Thyroid gland (tissue), 4 donors: ENCODE measurements at places on chromosomes 2 and 18. TPM values are rescaled to one million over a fixed set of nuclear protein-coding genes. Genes with fewer than 3 reads are reported as not detected.

DNA sequence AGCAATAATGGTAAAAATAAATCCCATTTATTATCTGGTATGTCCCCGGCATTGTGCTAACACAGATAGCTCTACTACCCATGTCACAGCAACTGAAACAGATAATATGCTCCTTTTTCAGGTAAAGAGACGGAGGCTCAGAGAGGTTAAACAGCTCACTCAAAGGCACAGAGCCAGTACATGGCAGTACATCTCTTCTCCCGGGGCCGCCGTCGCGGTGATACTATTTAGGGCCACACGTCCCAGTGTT, 693 bp upstream of the PDK1 start:
- DNase-seq, result no peak

DNA sequence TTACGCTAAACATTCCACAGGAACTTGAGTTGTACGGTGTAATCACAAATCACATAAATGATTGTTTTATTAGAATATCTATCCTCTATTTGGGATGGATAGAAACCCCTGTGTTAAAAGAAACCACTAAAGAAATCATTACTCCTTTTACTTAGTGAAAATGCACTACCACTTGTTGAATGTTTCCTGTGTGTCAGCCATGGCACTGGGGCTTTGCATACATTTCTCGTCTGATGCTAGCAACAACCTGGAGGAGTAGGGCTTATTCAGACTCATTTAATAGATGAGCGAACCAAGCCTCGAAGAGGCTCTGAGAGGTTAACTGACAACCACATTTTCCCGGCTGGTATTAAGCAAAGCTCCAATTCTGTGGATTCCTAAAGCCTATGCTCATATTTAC, 60.5 kb upstream of the PELI1 start:
- no peak for DNase-seq

GRCh38 chr2:127498386-127498785, 27.9 kb downstream of the IWS1 start:
- no peak for DNase-seq

- DNase-seq, result no peak
Measured at GRCh38 chr2:173984866-173985604, 19.9 kb upstream of the SP3 start.

DNA sequence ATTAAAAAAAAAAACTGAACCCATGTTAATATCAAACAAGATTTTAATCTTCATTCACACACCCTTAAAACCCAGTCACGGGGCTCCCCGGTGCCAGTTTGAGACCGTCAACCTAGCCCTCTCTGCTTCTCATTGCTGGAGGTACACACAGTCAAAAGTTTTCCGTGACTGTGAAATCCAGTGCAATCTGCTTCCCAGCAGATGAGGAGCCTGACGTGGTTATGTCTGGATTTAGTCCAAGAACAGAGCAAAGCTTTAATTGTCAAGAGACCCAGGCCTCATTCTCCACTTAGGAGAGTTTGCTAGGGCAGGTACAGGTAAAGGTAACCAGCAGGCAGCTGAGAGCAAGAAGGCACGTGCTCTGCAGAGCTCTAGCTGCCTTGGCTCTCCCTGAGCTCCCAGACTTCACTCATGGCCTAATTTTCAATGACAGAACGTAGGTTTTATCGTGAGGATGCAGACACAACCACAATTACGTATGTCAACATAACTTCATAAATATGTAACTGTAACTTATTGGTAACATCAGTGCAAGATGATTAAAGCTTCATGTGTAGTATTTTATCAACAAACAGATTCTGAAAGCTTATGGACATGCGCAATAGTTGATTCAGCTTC, 56.3 kb downstream of the SLC16A14 start:
- no peak for DNase-seq

GRCh38 chr2:23425885-23426262, 40.9 kb downstream of the KLHL29 start:
- no peak for DNase-seq

DNA sequence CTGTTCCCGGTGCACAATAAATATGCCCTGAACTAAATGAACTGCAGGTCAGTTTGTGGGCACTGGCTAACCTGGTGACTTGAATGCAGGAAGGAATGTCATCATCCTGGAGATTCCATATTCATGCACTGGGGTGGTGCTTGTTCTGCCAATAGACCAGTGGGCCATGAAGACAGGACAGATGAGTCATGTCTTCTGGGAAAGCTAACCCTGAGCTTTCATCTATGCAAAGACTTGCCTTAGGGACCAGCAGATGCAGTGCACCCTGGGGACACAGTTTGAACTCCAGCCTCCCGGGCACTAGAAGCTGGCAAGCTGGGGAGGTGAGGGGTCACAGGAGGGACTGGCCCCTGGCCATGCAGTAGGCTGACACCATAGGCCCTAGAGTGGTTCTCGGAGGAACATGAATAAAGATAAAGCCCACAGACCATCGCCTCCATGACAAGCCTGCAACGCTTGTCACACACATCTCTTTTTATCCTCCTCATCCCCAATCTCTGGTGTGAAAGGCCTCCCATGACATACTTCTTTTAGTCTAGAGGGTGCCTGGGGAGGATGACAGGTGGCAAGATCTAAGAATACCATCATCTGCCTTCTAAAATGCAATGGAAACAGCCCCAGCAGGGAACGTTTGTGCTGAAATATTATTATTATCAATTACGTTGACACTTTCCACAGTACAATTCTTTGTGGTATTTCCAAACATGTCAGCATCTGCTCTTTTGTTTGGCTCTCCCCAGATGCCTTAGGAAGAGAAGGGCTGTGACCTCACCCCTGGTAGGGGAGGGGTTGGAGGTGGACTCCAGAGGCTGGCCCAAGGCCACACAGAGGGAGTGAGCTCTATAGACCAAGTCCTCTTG, 267.4 kb upstream of the RAB6C start:
- no peak for DNase-seq

DNA sequence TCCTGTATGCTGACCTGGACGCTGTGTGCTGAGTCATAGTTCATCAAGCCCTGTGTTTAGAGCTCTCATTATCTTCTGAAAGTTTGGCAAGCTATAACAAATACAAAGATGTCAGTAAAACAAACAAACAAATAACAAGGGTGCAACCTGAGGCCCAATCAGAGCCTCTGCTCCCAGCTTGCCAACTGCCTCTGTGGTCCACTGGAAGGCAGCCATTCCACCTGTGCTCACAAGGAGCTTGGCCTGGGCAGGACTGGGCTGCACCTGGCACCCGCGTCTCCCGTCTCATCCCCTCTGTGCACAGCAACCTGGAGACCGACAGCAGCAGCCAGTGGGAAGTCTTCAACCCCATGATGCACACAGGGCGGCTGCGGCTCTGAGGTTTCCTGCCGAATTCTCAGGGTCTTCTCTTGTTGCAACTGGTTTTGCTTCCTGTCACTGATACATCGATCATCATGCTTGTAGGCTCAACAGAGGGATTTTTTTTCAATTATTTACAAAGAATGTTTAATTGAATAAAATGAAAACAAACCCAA, 97.8 kb downstream of the TMEM18 start:
- DNase-seq, result no peak

- DNase-seq, result no peak
Measured at GRCh38 chr2:191050640-191050987, 36.6 kb upstream of the STAT1 start.

GRCh38 chr2:6352906-6353515, 512.7 kb downstream of the CMPK2 start:
- DNase-seq, result peak; percentile 78

- DNase-seq, result no peak
Measured at GRCh38 chr2:219198974-219199373, 7.6 kb upstream of the ZFAND2B start.

- DNase-seq, result no peak
Measured at GRCh38 chr2:214995409-214995808, 143.0 kb downstream of the ABCA12 start.

DNA sequence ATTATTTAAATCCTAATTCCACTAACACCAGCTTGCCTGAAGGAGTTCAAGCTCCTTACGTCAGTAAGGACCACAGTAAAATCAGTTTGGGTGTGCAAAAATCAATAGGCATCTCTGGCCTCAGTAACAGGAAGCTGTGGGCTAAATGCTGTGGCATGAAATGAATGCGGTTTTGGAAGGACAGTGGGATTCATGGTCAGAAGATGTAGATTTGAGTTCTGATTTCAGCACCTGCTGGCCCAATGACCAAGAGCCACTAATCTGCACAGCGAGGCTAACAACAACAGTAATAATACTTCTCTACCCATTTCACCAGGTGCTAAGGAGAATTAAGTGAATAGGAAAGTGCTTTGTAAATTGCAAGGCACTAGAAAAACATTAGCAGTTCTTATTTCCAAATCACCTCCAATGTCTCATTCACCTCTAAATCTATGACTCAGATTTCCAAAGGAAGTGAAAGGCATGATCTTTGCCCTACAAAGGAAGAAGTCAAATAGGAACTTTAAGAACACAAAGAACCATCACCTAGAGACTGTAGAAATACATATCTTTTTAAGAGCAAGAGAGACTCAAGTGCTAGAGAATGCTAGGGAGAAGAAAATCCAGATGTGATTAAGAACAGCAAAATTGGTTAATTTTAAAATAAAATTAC, 172.6 kb downstream of the ANKRD44 start:
- DNase-seq, result no peak

The GLI2 gene
- 1.4 TPM for total RNA-seq

The DNAJC5G gene
- 1.1 TPM for total RNA-seq

The LRATD1 gene
- total RNA-seq, result 10.3 TPM

The GYPC gene
- 34.1 TPM for total RNA-seq

The CCBE1 gene
- total RNA-seq, result 1.2 TPM

The TOGARAM2 gene
- total RNA-seq, result 0.78 TPM

The FEV gene
- not detected for total RNA-seq

The MC4R gene
- total RNA-seq, result not detected

The DSC3 gene
- 0.15 TPM for total RNA-seq

The AGXT gene
- not detected for total RNA-seq

The TXNL1 gene
- 242 TPM for total RNA-seq

The ANKRD30B gene
- not detected for total RNA-seq

The TXNDC2 gene
- total RNA-seq, result not detected

The FSIP2 gene
- total RNA-seq, result 2.0 TPM

The DUSP2 gene
- total RNA-seq, result 2.4 TPM

The PROKR1 gene
- total RNA-seq, result not detected
